ENCODE measurements at places on chromosomes 3 and 15.
A peak's percentile ranks its signal among the peaks of the same experiment; 100 is the strongest.

DNA sequence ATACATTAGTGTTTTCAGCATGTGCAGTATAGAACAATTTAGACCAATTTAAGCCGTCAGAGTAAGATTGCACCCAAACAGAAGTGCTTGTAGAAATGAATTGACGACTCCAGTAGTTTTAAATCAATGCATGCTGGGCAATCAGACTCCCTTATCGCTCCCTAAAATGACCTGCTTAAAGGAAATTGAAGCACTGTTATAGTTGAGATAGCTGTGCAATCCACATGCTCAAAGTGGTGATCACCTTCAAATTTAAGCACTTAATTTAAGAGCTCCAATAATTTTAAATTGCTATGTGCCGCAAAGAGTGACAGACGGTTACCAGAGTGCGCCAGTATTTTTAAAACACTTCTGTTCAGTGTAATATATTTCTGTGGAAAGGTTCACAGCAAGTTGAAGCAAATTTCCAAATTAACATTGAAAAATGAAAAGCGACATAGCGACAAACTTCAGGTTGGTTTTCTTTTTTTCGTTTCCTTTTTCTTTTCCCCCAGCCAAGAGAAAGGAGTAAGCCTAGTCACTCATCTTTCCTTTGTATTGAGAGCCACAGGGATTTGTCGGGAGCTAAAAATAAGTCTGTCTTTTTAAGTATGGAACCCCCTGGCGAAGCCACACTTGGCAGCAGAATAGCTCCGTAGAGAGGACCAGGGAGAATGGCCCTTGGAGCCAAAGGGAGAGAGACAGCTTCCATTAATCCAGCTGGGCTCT is 436.4 kb upstream of the RBMS3 start:
- DNase-seq, result no peak

DNA sequence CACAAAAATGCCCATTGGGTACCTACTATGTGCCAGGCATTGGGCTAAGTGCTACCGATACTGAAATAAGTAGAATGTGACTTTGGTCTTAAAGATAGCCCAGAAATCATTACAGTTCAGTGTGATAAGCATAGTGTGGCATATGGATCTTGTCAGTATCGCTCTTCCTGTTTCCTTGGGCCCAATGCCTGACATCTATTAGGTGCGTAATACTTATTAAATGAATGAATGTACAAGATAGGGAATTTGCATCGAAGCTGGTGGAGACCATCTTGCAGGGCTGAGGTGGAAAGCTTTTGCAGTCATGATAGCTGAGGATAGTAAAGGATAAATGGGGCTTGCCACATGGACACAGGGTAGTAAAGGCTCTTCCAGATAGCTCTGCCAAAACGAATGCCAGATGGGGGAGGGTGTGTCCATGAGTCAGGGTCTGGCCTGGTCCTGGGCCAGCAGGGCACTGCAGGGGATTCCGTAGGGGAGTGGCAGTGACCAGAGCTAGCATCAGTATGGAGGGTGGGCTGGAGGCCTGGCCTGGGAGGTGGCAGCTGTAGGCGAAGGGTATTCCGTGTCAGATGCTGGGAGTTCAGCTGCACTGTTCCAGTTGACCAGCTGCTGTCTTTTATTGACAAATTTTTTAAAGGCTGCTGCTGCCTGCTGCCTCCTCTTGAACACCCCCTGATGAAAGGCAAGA is 23.5 kb downstream of the TSEN2 start:
- DNase-seq, result no peak

GRCh38 chr3:187708696-187709095 is 6.3 kb upstream of the RTP2 start:
- no peak for DNase-seq

DNA sequence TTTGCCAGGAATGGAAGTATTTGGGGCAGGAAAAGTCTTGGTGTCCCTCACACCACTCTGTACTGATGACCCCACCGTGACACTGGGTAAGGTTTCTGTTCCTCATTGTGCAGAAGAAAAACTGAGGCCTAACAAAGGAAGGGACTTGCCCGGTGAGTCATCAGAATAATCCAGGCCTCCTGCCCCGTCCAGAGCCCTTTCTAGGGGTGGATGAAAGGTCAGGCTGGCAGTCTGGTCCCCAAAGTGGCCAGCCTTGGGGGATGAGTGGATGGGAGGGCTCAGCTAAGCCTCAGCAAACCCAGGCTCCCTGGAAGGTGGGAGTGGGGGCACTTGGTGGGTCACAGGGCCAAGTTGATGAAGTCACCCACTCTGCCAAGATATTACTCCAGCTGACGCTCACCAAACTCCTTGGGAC is 2.3 kb upstream of the DNAH1 start:
- no peak for DNase-seq

GRCh38 chr3:43019826-43020225 is 40.7 kb downstream of the GASK1A start:
- no peak for DNase-seq

GRCh38 chr3:124969190-124969589 is 34.6 kb upstream of the MUC13 start:
- DNase-seq, result no peak

- no peak for DNase-seq
Observed at GRCh38 chr3:7506606-7507180, 645.8 kb downstream of the GRM7 start.

- DNase-seq, result peak; percentile 81
Observed at GRCh38 chr15:74541494-74542165, 610 bp downstream of the ARID3B start.

DNA sequence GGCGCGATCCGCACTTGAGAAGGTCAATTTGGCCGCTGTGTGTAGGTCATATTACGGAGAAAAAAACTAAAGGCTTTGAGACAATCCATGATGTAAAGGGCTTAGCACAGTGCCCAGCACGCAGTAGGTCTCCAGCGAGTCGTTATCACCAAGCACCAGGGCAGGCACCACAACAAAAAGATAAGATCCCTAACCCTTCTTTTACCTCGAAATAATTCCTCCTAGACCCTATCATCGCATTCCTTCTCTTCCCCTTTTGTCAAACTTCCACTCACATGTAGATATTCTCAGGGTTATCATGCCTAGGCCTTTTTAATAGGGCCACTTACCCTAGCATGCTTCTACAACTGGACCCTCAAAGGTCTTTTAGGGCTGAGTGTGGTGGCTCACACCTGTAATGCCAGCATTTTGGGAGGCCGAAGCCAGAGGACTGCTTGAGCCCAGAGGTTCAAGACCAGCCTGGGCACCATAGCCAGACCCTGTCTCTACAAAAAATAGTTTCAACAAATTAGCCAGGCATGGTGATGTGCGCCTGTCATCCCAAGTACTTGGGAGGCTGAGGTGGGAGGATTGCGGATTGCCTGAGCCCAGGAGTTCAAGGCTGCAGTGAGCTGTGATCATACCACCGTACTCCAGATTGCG is 13.5 kb downstream of the ZNF774 start:
- DNase-seq, result no peak
